Activated CD8-positive, alpha-beta T cell treated with anti-CD3 and anti-CD28 coated beads, Interleukin-2, amount 10 ng/mL, durations not matched to agents 7 days and 5 days (primary cell): ENCODE measurements at places on chromosomes 6 and 20.

- no peak for DNase-seq
These were observed 37.1 kb downstream of the QRSL1 start for GRCh38 chr6:106666282-106667021.

- DNase-seq, result no peak
These were observed 245.0 kb downstream of the RFPL4B start for GRCh38 chr6:112592159-112592558.

GRCh38 chr6:79993911-79994309 lies 10.5 kb upstream of the TTK start:
- no peak for DNase-seq

GRCh38 chr6:116370760-116371119 lies at the start of gene DSE:
Gene DSE (plus strand): TSS chr6:116370947. CDS start chr6:116399251, 28,304 bp downstream.
- DNase-seq, result peak; percentile 62

- DNase-seq, result no peak
These were observed 115.6 kb upstream of the PTPN1 start for GRCh38 chr20:50394569-50394968.

- no peak for DNase-seq
These were observed 60.5 kb downstream of the FOXF2 start for GRCh38 chr6:1449896-1450295.

- no peak for DNase-seq
These were observed 70.0 kb downstream of the NRSN1 start for GRCh38 chr6:24195836-24196597.

- no peak for DNase-seq
These were observed 223.8 kb upstream of the ECI2 start for GRCh38 chr6:4359108-4359730.

DNA sequence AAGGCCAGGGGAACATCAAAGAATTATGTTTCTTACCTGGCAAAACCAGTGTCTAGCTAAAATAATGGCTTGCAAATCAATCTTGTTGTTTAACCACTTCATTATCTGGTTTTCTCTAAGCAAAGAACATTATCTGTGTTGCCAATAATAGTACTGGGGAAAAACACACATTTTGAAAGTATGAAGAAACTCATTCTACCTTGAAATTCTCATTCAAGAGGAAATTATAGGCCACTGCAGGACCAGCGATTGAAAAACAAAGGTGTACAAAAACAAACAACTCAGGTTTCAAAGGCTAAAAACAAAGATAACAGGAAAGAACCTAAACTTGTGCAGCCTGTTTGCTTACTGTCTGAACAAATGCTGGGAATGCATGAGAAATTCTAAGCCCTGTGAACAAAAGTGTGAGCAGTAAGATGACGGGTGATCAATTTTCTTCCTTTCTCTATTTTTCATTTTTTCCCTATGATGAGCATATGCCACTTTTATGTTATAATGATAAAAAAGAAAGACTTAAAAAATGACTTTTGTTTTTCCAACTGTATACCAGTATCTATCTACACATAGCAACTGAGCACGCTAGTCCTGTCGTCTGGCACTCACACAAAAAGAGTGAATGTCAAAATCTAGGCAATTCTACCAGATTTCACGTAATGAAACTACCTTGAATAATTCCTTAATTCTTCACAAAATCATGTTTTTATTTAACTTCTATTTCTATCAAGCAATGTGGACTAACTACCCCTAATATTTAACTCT lies 117.9 kb downstream of the SGK1 start:
- DNase-seq, result no peak

DNA sequence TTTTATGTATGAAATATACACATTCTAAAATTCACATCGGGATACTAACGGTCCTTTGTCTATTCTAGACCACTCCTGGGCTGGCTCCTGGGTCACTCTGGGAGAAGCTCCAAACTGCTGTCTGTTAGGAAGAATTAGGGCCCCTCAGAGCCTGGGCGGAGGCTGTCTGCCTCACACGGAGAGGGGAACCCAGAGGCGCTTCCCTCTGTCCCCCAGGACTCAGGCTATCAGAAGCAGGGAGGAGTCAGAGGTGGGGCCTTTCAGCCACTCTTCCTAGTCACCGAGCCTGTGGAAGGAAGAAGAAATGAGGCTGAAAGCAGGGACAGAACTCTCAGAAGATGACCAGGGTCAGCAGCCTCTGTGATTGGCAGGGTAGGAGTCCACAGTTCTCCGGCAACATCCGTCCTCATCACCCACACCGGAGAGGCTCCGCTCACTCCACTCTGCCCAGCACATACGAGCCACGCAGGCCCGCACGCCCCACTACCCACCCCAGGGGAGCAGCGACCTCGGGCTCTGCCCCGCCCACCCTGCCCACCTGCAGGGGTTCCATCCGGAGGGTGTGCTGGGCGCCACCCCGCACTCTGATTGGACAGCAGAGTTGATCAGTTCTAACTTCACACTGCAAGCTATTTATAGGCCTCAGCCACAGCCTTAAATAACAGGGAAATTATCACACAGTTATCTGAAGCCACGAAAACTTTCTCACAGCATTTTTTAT lies 182.1 kb upstream of the AFDN start:
- no peak for DNase-seq

DNA sequence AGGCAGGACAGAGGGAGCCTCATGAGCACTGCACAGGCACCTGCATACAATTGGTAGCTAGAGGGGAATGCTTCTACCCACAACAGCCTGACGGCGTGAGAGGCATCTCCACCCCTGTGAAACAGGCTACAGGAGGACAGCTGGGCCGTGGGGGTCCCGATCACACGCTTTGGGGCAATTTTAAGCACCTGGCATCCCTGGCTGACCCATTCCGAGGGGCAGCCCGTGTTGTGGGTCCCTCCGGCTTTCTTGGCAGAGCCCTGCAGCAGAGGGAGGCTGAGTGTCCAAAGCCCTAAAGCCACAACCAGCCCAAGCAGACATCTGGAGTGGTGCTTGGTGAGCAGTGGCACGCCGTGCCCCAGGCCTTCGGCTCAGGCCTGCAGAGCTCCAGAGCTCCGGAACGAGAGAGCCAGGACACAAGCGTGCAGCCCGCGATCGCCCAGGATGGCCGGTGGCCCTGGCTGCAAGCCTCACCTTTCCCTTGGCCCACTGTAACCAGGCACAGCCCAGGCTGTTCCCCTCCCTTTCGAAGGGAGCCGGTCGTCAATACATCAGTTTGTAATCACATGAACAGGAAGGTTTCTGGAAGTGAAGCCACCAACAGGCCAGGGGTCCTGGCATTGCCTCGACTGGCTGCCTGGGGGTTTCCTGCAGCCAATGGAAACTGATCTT lies 81.4 kb downstream of the DLL1 start:
- DNase-seq, result peak; percentile 17

- no peak for DNase-seq
These were observed at the start of gene TRIM40 for GRCh38 chr6:30135757-30136156. Gene TRIM40 (plus strand): TSS chr6:30136140. CDS start chr6:30137037, 897 bp downstream.

DNA sequence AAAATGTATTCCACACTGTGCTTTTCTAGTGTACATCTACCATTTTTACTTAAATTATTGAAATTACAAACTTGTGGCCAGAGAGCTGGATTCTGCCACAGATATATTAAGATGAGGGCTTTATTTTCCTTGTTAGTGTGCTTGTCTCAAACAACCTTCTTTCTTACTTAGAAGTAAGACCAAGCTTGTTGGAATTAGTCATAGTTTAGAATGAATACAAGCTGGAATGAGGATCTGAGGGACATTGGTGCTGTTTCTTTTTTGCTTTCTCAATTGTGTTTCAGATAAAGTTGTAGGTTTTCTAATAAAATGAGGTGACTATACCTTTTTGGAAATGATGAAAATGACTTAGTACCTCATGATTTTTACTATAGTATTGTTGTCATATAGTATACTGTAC lies 40.3 kb downstream of the UBR2 start:
- no peak for DNase-seq

GRCh38 chr6:132052096-132052495 lies 100.9 kb upstream of the CCN2 start:
- DNase-seq, result no peak

DNA sequence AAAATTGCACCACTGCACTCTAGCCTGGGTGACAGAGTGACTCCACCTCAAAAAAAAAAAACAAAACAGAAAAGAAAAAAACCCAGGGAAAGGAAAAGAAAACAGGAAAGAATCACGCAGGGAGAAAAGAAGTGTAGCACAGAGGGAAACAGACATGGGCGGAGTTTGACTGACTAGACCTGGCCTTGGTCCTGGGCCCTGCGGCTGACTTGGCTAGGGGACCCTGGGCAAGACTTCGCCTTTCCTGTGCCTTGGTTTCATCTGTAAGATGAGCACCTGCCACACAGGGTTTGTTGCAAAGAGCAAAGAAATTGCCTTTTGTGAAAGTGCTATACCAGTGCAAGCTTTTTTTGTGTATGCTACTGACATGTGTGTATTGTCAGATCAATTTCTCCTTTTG lies 71.3 kb upstream of the KCNG1 start:
- no peak for DNase-seq

DNA sequence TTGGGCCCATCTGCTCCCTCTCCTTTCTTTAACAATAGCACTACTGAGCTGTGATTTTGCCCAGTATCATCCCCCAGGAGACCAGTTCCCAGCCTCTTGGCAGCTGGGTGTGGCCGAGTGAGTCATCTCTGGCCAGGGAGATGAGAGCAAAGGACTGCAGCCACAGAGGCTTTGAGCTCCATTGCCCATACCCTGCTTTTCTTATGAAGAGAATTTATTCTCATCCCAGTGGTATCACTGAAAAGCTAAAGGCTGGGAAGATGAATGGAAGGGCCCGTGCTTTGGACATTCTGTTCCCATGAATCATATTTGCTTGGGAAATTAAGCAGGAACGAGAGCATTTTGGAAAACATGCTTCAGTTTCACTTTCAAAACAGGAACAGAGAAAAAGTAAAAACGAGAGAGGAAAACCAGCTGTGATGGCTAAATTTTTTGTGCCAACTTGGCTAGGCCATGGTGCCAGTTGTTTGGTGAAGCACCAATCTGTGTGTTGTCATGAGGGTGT lies 14.9 kb downstream of the CST3 start:
- no peak for DNase-seq
